ENCODE measurements at places on chromosomes 2 and 18. TPM values are rescaled to one million over a fixed set of nuclear protein-coding genes. Genes with fewer than 3 reads are reported as not detected.

The IL36RN gene
- not detected for total RNA-seq

The RAB6C gene
- total RNA-seq = not detected

The ADRA2B gene
- total RNA-seq = not detected

The PLCD4 gene
- 0.60 TPM for total RNA-seq

The GATA6 gene
- total RNA-seq = 3.8 TPM

The PLEK gene
- total RNA-seq = not detected

The FECH gene
- total RNA-seq = 34.0 TPM

The ALLC gene
- total RNA-seq = not detected

The ZNF892 gene
- total RNA-seq = 2.6 TPM

The ATP8B1 gene
- 54.6 TPM for total RNA-seq

The KRTCAP3 gene
- not detected for total RNA-seq

The UBE2F gene
- 54.9 TPM for total RNA-seq

The POTEC gene
- not detected for total RNA-seq

The DLGAP1 gene
- total RNA-seq = 1.1 TPM

The BMP10 gene
- total RNA-seq = not detected

The ZNF142 gene
- total RNA-seq = 15.1 TPM

The NYAP2 gene
- not detected for total RNA-seq

The MALT1 gene
- total RNA-seq = 12.7 TPM

The REG3A gene
- not detected for total RNA-seq

The LOXHD1 gene
- not detected for total RNA-seq

The CCDC85A gene
- 12.7 TPM for total RNA-seq

The LRATD1 gene
- total RNA-seq = 3.8 TPM

The SLC4A1AP gene
- 29.7 TPM for total RNA-seq

The C2orf81 gene
- 0.59 TPM for total RNA-seq

The HK2 gene
- total RNA-seq = 4.0 TPM

The IGFBP2 gene
- total RNA-seq = 248 TPM

The TUBA4B gene
- total RNA-seq = not detected

The MC2R gene
- not detected for total RNA-seq

The ABCG5 gene
- total RNA-seq = not detected

The SPP2 gene
- total RNA-seq = not detected

The CYP1B1 gene
- total RNA-seq = not detected

The COLEC11 gene
- total RNA-seq = not detected

The GAREM2 gene
- 0.25 TPM for total RNA-seq

The APLF gene
- 1.5 TPM for total RNA-seq

The RAD51AP2 gene
- not detected for total RNA-seq

The NTSR2 gene
- not detected for total RNA-seq

The ACVR1C gene
- total RNA-seq = not detected

The RANBP2 gene
- 39.6 TPM for total RNA-seq

The ANKAR gene
- 1.7 TPM for total RNA-seq

The LHCGR gene
- not detected for total RNA-seq

The FER1L5 gene
- not detected for total RNA-seq

The SAG gene
- not detected for total RNA-seq

The PLGLB2 gene
- total RNA-seq = not detected

The CDKL4 gene
- total RNA-seq = 0.74 TPM

The HJURP gene
- 22.9 TPM for total RNA-seq

The SIGLEC15 gene
- 1.7 TPM for total RNA-seq

The ARHGAP25 gene
- 10.7 TPM for total RNA-seq

The SERPINB4 gene
- total RNA-seq = not detected

The HOXD4 gene
- total RNA-seq = 3.8 TPM

The CPLX4 gene
- not detected for total RNA-seq

The CPO gene
- total RNA-seq = not detected

The ATAD2B gene
- 4.7 TPM for total RNA-seq

The SH3RF3 gene
- 18.1 TPM for total RNA-seq

The PFN4 gene
- total RNA-seq = not detected

The DLX2 gene
- total RNA-seq = not detected

The COL4A4 gene
- under 0.01 TPM for total RNA-seq

The LIMS4 gene
- total RNA-seq = 6.3 TPM
